ENCODE measurements at places on chromosomes 1 and 21.

DNA sequence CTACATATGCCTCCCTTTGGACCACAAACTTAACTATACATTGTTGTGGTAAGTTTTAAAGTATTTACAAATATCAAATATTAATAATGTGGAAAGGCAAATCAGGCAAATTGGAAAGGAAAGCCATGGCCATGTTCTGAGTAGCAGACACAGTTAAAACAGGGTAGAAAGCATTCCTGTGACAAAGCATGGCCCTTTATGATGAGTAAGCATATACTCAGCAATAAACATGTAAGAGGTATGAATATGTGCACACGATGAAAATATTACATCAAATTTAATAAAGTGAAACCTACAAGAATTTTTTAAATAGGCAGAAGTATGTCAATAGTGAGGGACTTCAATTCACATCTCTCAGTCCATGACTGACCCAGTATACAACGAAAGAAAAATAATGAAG, 389.2 kb downstream of the DSCAM start:
- DNase-seq = no peak

DNA sequence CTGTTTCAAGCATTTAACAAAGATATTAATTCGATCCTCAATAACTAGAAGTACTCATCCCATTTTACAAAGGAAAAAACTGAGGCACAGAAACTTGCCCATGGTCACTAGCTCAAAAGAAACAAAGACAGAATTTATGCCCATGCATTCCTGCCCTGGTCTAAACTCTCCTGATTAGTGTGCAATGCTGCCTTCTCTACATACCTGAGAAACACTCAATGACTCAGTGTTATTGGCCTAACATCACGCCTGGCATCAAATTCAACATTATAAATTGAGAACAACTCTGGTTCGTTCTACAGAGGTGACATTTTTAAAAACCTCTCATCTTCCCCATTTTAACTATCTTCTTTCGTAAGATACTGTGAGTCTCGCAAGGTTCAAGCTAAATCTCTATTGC, 5.2 kb downstream of the APP start:
- no peak for DNase-seq

- DNase-seq = no peak
Observed at GRCh38 chr1:52225174-52225573, 83.3 kb downstream of the ZFYVE9 start.

GRCh38 chr1:42150651-42151050, 2.6 kb upstream of the GUCA2B start:
- no peak for DNase-seq

GRCh38 chr1:46412893-46413595, 18.9 kb downstream of the FAAH start:
- DNase-seq = no peak

DNA sequence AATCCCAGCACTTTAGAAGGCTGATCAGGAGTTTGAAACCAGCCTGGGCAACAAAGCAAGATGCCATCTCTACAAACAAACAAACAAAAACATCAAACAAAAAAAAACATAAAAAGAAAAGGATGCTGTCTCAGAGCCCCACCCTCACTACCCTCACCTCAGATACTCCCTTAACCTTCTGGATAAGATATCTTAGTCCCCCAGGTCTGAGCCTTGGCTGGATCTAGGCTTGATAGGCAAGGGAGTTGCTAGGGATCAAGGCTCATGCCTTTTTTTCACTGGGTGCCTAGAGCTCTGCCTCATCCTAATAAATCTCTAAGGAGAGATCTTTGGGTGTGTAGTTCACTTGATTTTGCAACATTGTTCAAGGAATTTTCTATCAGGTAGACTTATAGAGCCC, 7.4 kb downstream of the HDAC1 start:
- no peak for DNase-seq

DNA sequence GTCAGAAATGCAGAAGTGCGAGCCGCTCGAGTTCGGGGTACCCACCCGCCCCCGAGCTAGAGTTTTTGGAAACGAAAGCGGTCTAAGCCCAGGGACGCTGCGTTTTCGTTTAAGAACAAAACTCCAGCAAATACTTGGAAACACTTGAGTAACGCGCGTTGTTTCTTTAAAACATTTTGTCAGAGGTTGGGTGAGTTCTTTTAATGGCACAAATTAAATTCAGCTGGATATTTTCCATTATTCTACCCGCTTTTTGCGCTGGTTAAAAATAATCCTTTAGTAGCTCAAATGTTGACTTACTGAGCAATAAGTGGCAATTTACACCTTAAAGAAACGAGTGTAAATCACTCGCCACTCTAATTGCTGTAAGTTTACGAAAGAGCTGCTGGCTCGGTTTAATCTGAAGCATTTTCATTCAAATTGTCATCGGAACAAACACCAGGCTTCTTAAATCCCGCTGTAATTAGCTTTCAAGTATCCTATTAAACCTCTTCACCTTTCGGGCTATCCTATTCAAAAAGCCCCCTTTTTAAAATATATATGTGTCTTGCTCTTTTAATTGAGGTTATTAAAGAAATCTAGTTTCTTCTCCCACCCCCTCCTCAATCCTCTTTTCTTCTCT, 1.5 kb downstream of the LHX8 start:
- DNase-seq = no peak

GRCh38 chr1:215830226-215830810, 263.2 kb downstream of the KCTD3 start:
- DNase-seq = no peak

GRCh38 chr1:7508052-7508933, 262.8 kb upstream of the VAMP3 start:
- DNase-seq = no peak

GRCh38 chr1:225707824-225708223, 54.9 kb upstream of the ENAH start:
- DNase-seq = no peak

DNA sequence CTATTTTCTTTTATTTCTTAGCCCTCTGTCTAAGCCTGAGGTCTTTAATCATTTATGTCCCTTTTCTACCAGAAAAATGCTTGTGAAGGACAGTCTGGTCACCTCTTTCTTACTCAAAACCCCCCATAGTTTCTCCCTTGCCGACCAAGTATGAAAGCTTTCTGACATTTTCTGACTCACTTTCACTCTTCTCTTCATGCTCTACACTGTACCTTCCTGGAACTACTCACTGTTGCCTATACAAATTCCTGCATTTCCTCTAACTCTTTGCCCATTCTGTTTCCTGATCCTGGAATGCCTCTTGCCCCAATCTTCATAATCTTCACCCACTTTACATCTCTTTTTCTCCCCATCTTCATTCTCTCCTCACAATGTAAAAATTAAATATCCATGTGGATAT, 380.0 kb downstream of the HHIPL2 start:
- DNase-seq = no peak

DNA sequence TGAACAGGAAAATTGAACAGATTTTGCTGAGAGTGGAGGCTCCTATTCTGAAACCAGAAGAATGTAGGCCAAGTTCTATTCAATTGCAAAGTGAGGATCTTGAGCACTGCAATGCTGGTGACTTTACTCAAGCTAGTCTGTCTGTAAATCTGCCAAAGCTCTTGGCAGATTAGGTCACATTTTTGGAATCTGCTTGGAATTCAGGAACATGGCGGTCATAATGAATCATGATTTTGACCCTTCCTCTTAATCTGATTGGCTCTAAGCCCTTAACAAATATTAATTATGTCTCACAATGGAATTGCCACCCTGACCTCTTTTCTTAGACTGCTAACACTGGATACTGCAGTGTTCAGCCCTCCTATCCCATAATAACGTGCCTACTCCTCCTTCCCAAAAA, 7.2 kb upstream of the GNG12 start:
- no peak for DNase-seq

GRCh38 chr1:38579056-38579455, 280.5 kb downstream of the RRAGC start:
- DNase-seq = no peak

DNA sequence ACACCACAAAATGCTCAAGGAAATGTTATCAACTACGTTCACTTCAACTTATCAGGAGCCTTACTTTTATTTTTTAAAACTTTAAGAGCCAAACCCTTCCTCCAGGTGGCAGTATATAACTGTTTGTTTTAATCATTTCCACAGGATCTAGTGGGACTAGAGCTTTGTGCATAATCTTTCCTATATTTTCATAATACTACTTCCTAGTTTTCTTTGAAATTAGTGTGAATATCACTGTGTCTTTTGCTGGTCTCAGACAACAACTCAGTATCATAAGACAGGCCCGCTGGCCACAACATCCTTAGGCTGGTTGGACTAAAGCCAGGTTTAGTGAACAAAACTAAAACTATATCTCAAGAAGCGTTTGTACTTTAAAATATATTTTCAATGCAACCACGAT, 145.5 kb downstream of the TIAM1 start:
- no peak for DNase-seq

DNA sequence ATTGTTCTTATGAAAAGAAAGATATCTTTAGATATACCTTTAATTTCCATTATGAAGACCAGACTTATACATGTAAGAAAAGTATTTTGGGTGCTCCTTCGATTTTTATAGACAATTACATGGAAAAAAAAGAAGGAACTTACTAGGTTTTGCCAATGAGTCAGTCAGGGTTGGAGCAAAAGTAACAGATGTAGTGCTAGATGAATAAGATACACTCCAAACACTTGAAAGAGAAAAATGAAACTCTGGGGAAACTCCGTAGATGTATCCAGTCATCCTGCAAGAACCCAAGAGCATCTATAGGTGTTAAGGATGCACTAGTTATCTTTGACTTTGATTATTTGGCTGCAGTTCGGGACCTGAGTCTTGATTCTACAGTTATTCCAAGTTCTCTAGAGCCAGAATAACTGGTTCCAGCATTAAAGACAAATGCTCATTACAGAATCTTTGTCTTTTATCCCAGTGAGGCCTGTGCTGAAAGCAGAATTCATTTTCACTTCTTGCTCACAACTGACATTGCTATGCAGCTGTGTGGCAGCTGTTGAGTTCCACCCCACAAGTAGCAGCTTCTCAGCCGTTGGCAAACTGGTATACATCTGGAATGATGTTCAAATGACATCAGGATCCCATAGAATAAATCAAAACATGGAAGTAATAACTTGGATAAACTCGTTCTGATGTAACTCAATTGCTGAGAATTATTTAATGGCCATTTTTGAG, 326.1 kb downstream of the ASTN1 start:
- DNase-seq = no peak

DNA sequence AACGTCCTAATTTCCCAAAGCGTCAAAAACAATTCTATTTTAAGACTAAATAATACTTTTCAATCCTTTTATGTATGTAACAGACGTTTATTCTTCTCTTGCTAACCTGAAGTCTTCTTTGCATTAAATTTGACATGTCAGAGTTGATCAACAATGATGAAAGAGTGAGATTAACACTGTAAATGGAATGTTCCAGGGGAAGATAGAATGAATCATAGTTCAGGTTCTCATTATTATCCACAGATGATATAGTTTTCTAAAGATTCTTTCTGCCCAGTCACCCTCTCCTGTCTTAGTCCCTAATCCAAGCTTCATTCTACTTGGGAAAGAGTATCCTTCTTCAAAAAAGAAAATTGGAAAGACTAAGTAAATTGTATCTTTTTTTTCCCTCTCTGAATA, 38.9 kb downstream of the SDCCAG8 start:
- DNase-seq = no peak

DNA sequence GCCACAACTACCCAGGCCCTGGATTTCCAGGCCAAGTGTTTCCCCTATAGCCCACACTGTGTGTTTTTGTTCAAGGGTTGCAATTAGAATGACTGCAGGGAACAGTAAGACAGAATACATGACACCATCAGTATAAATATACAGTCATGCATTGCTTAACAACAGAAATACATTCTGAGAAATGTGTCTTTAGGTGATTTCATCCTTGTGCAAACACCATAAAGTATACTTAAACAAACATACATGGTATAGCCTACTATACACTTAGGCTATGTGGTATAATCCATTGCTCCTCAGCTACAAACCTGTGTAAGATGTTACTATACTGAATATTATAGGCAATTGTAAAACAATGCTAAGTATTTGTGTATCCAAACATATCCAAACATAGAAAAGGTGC, 7.5 kb upstream of the SLC44A5 start:
- DNase-seq = no peak

DNA sequence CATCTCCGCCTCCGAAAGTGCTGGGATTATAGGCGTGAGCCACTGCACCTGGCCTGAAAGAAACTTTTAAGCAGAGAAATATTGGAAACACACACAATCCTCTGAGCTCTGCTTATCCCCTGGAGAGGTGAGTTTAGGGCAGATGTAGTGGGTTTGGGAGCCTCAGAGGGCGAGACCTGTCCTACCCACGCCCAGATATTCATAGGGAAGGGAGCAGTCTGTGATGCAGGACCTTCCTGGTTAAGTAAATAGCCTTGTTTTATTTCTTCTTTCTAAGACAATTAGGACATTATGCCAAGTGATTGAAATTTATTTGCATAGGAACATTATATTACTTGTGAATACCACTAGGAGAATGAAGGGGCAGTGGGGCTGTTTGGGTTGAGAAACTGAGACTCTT, 18.0 kb upstream of the SLC45A1 start:
- DNase-seq = no peak

DNA sequence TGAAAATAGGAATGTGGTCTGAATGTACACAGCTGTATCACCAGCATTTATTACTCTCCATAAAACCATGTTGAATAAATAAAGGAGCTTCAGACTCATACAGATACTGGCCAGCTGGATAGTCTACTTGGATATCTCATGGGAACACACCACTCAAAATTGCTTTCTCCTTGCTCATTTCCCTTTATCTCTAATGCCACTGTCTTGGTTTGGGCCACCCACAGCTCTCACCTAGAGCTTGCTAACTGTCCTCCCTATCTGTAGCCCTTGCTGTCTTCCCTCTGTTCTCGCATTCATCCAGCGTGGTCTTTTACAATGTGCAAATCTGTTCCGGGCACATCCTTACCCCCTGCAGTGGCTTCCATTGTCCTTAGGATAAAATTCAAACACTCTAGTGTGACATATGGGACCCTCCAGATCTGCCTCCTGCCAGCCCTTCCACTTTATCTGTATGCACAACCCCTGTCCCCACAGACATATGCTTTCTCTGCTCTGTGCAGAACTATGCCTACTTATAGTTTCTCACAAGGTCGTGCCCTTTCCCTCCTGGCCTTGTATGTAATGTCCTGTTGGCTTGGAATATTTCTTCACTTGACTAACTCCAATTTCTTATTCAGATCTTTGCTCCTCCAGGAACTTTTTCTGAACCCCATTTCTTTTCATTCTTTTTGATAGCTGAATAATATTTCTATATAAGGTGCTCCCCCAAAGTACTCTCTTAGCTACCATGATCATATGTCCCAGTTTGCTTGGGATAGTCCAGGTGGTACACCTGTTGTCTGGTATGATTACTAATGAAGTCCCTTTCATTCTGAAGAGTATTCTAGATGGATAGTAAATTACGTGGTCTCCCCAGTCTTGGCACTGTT, 2.9 kb downstream of the FLVCR1 start:
- DNase-seq = no peak

- DNase-seq = no peak
Observed at GRCh38 chr1:2258996-2259395, 30.9 kb downstream of the SKI start.

- no peak for DNase-seq
Observed at GRCh38 chr1:147611021-147611426, 59.3 kb downstream of the ACP6 start.

All from D721Med (cell line).